Activated CD4-positive, alpha-beta T cell treated with anti-CD3 and anti-CD28 coated beads for 36 hours (primary cell): ENCODE measurements at places on chromosomes 5 and 9. TPM values are rescaled to one million over a fixed set of nuclear protein-coding genes. Genes with fewer than 3 reads are reported as not detected.
A peak's percentile ranks its signal among the peaks of the same experiment; 100 is the strongest.

PCDHB13 gene
- not detected for total RNA-seq

PCDHGB2 gene
- total RNA-seq: 0.07 TPM

GRCh38 chr5:140282266-140282665 is 20.6 kb downstream of the PFDN1 start:
- DNase-seq: no peak
- peaks cover 27% of the 10 kb centered on the region for H3K4me1 ChIP-seq
- H3K27me3 ChIP-seq: no peaks in the 10 kb centered on the region
- no peak overlapping the region for H3K4me3 ChIP-seq

- H3K4me1 ChIP-seq: peaks cover 23% of the 10 kb centered on the region
- H3K27ac ChIP-seq: no peak overlapping the region
- DNase-seq: no peak
- no peaks in the 10 kb centered on the region for H3K27me3 ChIP-seq
These were observed 25.0 kb downstream of the WDR36 start for GRCh38 chr5:111117136-111117535.

- H3K4me1 ChIP-seq: no peaks in the 10 kb centered on the region
- no peak for DNase-seq
- no peak overlapping the region for H3K27ac ChIP-seq
- H3K36me3 ChIP-seq: no peaks in the 10 kb centered on the region
- no peaks in the 10 kb centered on the region for H3K27me3 ChIP-seq
These were observed 143.2 kb upstream of the ANKH start for GRCh38 chr5:15014809-15015208.

- H3K4me3 ChIP-seq: peak overlapping the region; percentile 42
- DNase-seq: no peak
- no peaks in the 10 kb centered on the region for H3K27me3 ChIP-seq
- H3K4me1 ChIP-seq: peaks cover 28% of the 10 kb centered on the region
- peak overlapping the region; percentile 55 for H3K27ac ChIP-seq
- H3K36me3 ChIP-seq: no peaks in the 10 kb centered on the region
These were observed 20.3 kb upstream of the RIC1 start for GRCh38 chr9:5608298-5609225.
